Upper lobe of left lung (tissue), 6 donors: ENCODE measurements at places on chromosomes 6 and 20.

GRCh38 chr6:89371849-89372505 is 19.5 kb upstream of the UBE2J1 start:
- peak; percentile 38 for DNase-seq

DNA sequence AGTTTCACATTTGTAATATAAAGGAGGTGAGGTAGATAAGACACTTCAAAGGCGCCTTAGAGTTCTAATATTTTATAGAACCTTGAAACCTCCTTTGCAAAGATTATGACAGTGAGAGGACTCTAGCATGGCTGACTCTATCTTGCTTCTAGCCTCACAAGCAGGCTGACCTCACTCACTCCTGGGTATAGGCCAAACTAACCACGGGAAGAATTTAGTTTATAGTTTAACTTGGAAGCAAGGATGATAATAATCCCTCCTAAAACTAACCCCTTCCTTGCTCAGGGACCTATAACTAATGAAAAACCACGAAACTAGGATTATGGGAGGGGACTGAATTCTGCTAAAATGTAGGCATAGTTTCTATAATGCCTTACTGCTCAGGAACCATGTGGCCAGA is 84.3 kb downstream of the FILIP1 start:
- DNase-seq, result no peak

- DNase-seq, result no peak
These were observed 27.0 kb downstream of the PSMG4 start for GRCh38 chr6:3285732-3286131.

- no peak for DNase-seq
These were observed 232.2 kb upstream of the SULF2 start for GRCh38 chr20:48017509-48017908.

- no peak for DNase-seq
These were observed 666 bp downstream of the TPD52L1 start for GRCh38 chr6:125154118-125154760.

GRCh38 chr6:34146021-34146782 is at the start of gene GRM4:
TSS of gene GRM4 (minus strand) at chr6:34146087. CDS start at chr6:34133496, 12,591 bp downstream.
- no peak for DNase-seq
